ENCODE measurements at places on chromosomes 2 and 18. TPM values are rescaled to one million over a fixed set of nuclear protein-coding genes. Genes with fewer than 3 reads are reported as not detected.

CRYBA2 gene
- total RNA-seq = not detected

- DNase-seq = no peak
Measured at GRCh38 chr2:152431370-152432098, 96.6 kb downstream of the FMNL2 start.

VWC2L gene
- not detected for total RNA-seq

HOXD12 gene
- not detected for total RNA-seq

DNA sequence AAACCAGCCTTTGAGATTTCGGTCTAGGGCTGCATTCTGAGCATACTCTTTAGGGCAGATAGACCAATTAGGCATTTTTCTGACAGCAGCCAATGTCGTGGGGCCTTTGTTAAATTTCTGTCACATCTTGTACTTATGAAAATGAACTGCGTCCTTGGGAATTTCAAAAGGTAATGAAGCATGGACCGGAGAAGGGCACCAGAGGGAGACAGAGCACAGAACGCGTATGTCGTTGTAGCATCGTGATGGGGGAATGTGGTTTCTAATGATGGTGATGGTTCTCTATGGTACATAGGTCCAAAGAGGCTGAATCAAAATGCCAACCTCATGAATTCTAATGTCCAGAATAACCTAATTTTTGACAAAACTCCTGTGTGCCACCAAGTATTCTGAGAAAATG, 483.9 kb upstream of the CRIM1 start:
- no peak for DNase-seq

PAX8 gene
- total RNA-seq = 0.21 TPM

DNA sequence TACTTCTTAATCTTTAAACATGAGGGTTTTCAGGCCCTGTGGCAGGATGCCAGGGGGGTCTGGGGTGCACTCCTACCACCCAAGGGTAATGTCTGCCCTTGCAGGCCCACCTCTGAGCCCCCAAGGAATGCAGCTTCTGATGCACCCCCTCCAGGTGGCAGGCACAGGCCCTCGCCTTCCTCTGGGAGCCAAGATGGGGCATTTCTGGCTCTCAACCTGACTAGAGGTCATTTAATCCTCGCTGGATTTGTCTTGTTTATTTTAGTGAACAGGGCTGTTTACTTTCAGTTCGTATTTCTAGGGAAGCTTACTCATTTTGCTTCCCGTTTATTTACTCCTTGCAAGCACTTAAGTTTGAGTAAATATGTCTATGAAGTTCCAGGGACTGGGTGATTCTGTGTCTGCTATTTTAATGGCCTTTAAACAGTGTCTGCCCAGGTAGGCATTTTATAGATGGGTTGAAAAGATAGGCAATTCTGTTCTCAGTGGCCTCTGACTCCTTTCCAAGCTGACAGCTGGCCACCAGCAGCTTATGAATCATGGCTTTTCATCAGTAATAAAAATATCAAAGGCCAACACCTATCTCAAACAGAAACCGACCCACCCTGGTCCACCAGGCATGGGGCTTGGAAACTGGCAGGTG, 11.1 kb upstream of the DNPEP start:
- no peak for DNase-seq

RSAD2 gene
- 4.7 TPM for total RNA-seq

All from T-helper 17 cell (primary cell).